ENCODE measurements at places on chromosomes 12 and 14.
A peak's percentile ranks its signal among the peaks of the same experiment; 100 is the strongest.

DNA sequence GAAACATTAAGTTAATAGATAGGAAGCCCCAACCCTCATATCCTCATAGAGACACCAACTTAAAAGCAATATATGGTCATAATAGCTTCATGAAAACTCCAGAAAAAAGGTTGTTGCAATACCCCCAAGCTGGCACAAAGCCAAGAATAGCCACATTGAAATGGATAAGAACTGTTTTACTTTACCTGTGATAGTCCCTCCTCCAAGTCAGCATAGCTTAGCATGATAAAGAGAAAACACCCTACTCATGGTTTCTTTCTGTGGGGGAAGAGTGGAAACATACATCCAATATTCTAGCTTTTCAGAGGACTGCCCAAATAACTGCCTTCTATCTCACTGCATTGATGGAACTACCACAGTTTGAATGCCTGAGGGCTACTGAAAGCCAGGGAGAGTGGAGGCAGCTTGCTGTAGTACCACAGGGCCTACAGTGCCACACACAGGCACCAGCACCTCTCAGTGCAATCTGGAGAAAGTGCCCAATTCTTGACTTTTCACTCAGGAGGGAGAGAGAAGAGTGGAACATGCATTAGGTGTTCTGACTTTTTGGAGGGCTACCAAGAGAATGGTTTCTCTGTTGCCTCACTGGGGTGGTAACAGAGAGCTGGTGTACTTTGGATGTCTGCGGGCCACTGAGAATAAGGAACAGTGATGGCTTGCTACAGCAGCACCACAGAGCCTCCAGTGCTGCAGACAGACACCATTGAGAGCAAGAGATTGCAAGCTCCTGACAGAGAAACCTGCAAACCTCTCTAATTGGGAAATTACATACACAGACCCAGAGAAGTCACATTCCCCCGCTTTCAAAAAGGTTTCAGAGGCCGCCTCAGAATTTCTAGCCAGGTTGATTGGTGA, 157.1 kb upstream of the GARIN2 start:
- DNase-seq = no peak

- DNase-seq = no peak
Measured at GRCh38 chr14:79502751-79503148, 708.6 kb downstream of the DIO2 start.

DNA sequence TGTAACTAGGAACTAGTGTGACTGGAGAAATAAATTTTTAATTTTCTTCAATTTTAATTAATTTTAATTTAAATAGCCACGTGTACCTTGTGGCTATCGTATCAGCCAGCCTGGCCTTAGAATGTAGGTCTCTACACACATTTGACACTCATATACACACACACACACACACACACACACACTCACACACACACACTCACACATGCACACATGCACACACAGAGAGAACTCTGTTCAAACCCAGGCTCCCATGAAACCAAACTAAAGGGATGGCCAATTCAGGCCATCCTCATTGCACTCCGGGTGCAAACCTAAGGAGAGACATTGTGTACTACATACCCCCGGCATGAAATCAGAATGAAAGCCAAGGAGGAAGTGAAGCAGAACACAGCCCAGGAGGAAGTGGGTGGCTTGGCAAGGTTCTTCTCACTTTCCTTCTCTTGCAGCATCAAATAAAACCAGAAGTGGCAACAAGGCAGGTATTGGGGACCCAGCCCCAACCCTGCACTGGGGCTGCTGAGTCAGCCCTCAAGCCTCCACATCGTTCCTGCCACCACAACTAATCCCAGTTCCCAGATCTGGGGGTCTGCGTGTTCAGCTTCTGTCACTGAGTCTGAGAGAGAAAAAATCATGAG, 26.2 kb upstream of the CHPT1 start:
- DNase-seq = no peak

DNA sequence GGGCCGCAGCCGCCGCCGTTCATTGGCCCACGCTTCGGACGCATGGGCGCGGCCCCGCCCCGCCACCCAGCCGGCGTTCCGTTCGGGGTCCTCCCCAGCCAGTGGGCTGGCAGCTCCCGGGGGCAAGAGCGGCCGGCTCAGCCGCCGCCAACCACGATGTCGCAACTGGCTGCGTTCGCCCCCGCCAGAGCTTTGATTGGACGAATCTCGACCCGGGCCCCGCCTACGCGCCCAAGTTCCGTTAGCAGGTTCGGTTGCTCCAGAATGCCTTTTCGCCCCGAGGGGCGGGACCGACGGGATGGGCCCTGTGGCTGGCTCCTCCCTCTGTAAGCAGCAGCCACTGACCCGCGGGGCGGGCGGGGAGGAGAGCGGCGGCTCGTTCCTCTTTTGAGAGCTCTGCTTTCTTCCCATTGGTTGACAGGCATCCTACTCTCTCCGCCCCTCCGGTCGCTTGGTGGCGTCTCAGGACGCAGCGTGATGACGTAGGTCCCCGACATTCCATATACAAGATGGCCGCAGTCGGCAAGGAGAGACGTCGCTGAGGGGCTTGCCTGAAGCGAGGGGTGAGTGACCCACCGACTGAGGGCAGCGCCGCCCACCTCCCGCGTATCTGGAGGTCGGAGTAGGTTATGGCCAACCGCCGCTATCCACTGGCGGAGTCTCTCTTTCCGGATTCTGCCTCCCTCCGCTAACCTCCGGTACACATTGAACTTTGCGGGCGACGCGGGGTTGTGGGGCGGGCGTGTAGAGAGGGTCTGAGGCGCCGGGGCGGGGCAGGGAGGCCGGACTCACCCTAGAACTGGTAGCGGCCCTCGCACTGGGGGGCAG, at the start of gene CCNK:
TSS of gene CCNK (plus strand) at position 493 of the 828 bp plus-strand sequence. CDS start 11,269 bp downstream, outside the sequence.
- DNase-seq = peak; percentile 100

GRCh38 chr12:25797386-25797785, 161.1 kb upstream of the RASSF8 start:
- no peak for DNase-seq

DNA sequence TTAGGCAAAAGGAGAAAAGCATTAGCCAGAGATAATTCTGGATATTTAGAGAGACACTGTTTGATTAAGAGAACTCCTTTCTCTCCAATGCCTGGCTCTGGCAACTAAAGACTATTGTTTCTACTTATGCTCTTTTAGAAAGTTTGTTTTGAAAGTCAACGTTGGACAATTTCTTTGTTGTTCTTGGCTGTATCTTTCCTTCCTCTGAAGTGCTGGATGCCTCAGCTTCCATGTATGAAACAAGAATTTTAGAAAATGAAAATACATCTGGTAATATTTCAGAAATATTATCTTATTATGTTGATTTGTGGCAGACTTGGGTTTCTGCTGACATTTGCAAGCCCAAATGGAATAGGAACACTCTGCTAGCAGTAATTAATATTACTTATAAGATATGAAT, 382.6 kb downstream of the SNAPC1 start:
- DNase-seq = no peak

DNA sequence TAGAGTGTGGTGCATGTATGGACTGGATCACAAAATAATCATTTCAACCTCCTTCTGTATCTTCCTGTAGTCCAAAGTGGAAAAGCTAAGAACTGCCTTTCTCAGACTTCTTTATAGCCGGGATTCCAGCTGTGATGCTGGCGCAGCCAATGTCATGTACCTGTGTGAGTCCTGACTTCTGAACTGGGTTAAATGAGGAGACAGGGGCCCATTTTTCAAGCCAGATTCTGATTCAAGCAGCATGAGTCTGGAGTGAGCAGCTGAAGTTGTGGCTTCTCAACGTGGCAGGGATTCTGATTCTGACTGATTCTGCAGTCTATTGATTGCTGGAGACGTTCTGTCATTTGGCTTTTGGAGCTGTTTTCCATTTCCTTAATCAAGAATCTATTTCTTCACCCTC, 111.2 kb downstream of the ST8SIA1 start:
- no peak for DNase-seq
